Esophagus squamous epithelium (tissue), 5 donors: ENCODE measurements at places on chromosomes 4 and X. TPM values are rescaled to one million over a fixed set of nuclear protein-coding genes. Genes with fewer than 3 reads are reported as not detected.
A peak's percentile ranks its signal among the peaks of the same experiment; 100 is the strongest.

The MAGED4B gene
- 0.13 TPM for total RNA-seq

- no peaks in the 10 kb centered on the region for H3K36me3 ChIP-seq
- no peaks in the 10 kb centered on the region for H3K27me3 ChIP-seq
- H3K4me3 ChIP-seq, result no peak overlapping the region
- H3K27ac ChIP-seq, result no peak overlapping the region
- no peaks in the 10 kb centered on the region for H3K4me1 ChIP-seq
These were observed 68.6 kb downstream of the BMP15 start for GRCh38 chrX:50978920-50979682.

DNA sequence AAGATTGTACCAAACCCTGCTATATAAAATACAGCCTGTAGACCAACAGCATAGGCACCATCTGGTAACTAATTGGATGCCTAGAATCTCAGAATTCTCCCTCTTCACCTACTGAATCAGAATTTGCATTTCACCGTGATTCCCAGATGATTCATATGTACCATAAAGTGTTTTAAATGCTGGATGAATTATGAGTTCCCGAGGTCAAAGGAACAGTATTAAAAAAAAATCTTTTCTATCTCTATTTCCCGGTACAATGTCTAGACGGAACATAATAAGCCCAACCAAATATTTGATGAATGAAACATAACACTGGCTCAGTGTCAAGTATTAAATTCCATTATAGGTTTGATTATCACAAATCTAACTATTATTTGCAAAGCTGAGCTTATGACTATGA is 280.0 kb downstream of the ANKRD50 start:
- no peak for DNase-seq
- no peaks in the 10 kb centered on the region for H3K36me3 ChIP-seq
- H3K4me1 ChIP-seq, result peaks cover 35% of the 10 kb centered on the region
- no peaks in the 10 kb centered on the region for H3K27me3 ChIP-seq

- no peaks in the 10 kb centered on the region for H3K4me1 ChIP-seq
- no peaks in the 10 kb centered on the region for H3K36me3 ChIP-seq
- H3K27me3 ChIP-seq, result no peaks in the 10 kb centered on the region
- no peak overlapping the region for H3K4me3 ChIP-seq
- no peak for DNase-seq
- peak overlapping the region; percentile 41 for H3K27ac ChIP-seq
These were observed 420.8 kb upstream of the DIPK2B start for GRCh38 chrX:45621376-45622041.

- no peaks in the 10 kb centered on the region for H3K4me1 ChIP-seq
- no peaks in the 10 kb centered on the region for H3K36me3 ChIP-seq
- no peaks in the 10 kb centered on the region for H3K27me3 ChIP-seq
- no peak for DNase-seq
These were observed 100.0 kb downstream of the RELL1 start for GRCh38 chr4:37586194-37586593.

GRCh38 chr4:10119278-10119677 is 2.7 kb upstream of the WDR1 start:
- H3K27ac ChIP-seq, result no peak overlapping the region
- H3K36me3 ChIP-seq, result no peaks in the 10 kb centered on the region
- DNase-seq, result no peak

- no peak for DNase-seq
- no peaks in the 10 kb centered on the region for H3K27me3 ChIP-seq
- H3K27ac ChIP-seq, result no peak overlapping the region
- H3K36me3 ChIP-seq, result no peaks in the 10 kb centered on the region
- no peaks in the 10 kb centered on the region for H3K4me1 ChIP-seq
- no peak overlapping the region for H3K4me3 ChIP-seq
These were observed 177.2 kb downstream of the GABRG1 start for GRCh38 chr4:45946699-45947098.

DNA sequence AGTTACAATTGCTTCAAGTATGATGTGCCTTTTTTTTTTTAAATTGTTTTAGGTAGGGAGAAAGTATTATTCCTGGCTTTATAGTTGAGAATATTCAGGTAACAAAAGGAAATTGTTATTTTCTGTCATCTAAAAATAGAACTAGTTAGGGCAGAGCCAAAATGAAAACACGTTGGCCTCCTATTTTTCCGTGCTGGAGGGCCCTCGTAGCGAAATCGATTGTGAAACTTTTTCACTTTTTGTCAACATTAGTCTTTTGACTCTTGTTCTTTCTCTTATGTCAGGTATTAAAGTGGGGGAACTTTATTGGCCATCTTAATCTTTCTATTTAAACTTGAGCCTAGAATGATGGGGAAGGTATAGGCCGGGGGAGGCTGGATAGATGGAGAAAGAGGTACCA is 104.9 kb downstream of the ARHGAP10 start:
- DNase-seq, result no peak
- H3K27me3 ChIP-seq, result no peaks in the 10 kb centered on the region
- H3K36me3 ChIP-seq, result peaks cover 5% of the 10 kb centered on the region
- H3K4me3 ChIP-seq, result no peak overlapping the region

GRCh38 chr4:24570172-24570571 is 14.2 kb downstream of the DHX15 start:
- no peak for DNase-seq
- H3K4me3 ChIP-seq, result no peak overlapping the region
- H3K27ac ChIP-seq, result no peak overlapping the region
- H3K4me1 ChIP-seq, result no peaks in the 10 kb centered on the region

DNA sequence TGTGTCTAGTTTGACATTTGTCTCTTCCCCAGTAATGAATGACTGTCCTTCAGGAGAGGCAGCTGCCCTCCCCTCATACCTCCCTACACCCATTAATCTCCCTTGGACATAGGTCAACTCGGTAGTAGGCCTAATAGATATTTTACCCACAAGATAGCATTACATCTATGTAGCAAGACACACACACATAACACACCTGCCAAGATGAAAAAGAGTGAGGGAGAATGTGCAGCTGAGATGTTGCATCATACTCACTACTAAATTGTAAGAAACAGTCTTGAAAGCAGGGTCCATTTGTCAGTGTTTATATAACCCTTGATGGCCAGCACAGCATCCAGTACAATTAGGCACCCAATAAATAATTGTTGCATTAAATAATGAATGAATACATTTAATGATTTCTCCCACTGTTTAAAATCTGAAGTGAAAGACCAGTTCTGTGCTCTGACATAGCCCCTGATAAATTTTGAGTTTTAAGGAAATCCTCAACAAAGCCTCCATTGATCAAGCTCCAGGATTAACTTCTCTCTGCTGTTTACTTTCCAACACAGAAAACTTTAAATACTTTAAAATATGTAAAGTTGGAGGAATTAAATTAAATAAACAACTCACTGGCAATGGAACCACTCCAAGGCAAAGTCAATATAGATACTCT is 440.8 kb upstream of the RASGEF1B start:
- no peaks in the 10 kb centered on the region for H3K4me1 ChIP-seq
- H3K4me3 ChIP-seq, result no peak overlapping the region
- DNase-seq, result no peak

The BRCC3 gene
- 16.7 TPM for total RNA-seq

- no peak for DNase-seq
- H3K27me3 ChIP-seq, result no peaks in the 10 kb centered on the region
- peaks cover 32% of the 10 kb centered on the region for H3K4me1 ChIP-seq
- no peak overlapping the region for H3K4me3 ChIP-seq
- H3K36me3 ChIP-seq, result no peaks in the 10 kb centered on the region
- H3K27ac ChIP-seq, result no peak overlapping the region
These were observed 5.1 kb downstream of the MORF4L2 start for GRCh38 chrX:103681443-103681842.

GRCh38 chr4:147318586-147318985 is 162.3 kb upstream of the EDNRA start:
- H3K36me3 ChIP-seq, result no peaks in the 10 kb centered on the region
- H3K27ac ChIP-seq, result no peak overlapping the region
- no peaks in the 10 kb centered on the region for H3K4me1 ChIP-seq

DNA sequence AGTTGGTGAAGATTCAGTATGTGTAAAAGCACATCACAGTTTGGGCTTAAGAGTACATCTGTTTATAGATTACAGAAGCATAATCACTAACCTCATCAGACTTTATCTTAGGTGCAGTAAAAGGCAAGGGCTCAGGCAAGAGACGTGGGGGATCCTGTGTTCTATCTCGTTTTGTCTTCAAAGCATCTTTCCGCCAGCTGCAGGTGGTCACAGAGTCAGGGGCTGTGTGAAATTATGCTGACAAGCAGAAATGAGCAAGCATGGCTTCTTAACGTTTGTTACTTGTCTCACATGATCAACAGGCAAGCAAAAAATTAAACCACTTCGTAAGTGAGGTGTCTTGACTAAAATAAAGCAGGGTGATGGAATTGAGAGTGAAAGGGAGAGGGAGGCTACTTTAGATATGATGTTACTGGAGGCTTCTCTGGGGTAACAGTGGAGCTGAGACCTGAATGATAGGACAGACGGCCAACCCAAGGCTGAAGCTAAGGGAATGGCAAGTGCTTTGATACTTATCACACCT is 1.4 kb upstream of the TEC start:
- no peaks in the 10 kb centered on the region for H3K4me1 ChIP-seq
- peak overlapping the region; percentile 93 for H3K27ac ChIP-seq
- no peaks in the 10 kb centered on the region for H3K27me3 ChIP-seq
- no peak overlapping the region for H3K4me3 ChIP-seq

The RAI2 gene
- total RNA-seq, result 0.70 TPM

The NR3C2 gene
- total RNA-seq, result 1.2 TPM

GRCh38 chr4:121219227-121219626 is 55.1 kb upstream of the TNIP3 start:
- no peak overlapping the region for H3K4me3 ChIP-seq
- no peaks in the 10 kb centered on the region for H3K36me3 ChIP-seq
- no peak overlapping the region for H3K27ac ChIP-seq
- no peaks in the 10 kb centered on the region for H3K27me3 ChIP-seq

- no peaks in the 10 kb centered on the region for H3K27me3 ChIP-seq
- no peaks in the 10 kb centered on the region for H3K4me1 ChIP-seq
- no peak for DNase-seq
- H3K36me3 ChIP-seq, result no peaks in the 10 kb centered on the region
- H3K4me3 ChIP-seq, result no peak overlapping the region
These were observed 160.9 kb downstream of the GATB start for GRCh38 chr4:151599863-151600262.

The SOX3 gene
- not detected for total RNA-seq

GRCh38 chr4:170247596-170247995 is 157.8 kb upstream of the AADAT start:
- no peak for DNase-seq
- no peaks in the 10 kb centered on the region for H3K4me1 ChIP-seq
- H3K27ac ChIP-seq, result no peak overlapping the region
- no peaks in the 10 kb centered on the region for H3K27me3 ChIP-seq
- H3K4me3 ChIP-seq, result no peak overlapping the region

DNA sequence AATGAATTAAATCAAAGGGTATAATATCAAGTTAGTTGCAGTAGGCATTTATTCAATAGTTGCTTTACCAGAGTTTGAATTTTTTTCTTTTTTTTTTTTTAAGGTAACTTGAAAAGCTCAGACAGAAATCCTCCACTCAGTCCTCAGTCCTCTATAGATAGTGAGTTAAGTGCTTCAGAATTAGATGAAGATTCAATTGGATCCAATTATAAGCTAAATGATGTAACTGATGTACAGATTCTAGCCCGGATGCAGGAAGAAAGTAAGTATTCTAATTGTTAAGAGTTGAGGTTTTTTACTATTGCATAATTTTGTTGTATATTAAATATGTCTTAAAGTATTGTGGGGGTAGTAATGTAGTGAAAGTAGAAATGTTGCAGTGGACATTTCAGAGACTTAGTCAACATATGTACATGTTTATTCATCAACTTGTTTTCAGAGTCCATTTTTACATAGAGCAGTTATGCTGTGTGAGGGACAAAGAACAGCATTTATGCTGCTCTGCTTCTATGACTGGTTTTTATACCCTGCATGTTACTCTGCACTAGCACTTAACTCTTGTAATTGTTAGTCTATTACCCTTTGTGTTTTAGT is 38.4 kb downstream of the SLAIN2 start:
- no peak overlapping the region for H3K4me3 ChIP-seq
- peaks cover 55% of the 10 kb centered on the region for H3K36me3 ChIP-seq
- H3K27me3 ChIP-seq, result no peaks in the 10 kb centered on the region
- H3K27ac ChIP-seq, result no peak overlapping the region

DNA sequence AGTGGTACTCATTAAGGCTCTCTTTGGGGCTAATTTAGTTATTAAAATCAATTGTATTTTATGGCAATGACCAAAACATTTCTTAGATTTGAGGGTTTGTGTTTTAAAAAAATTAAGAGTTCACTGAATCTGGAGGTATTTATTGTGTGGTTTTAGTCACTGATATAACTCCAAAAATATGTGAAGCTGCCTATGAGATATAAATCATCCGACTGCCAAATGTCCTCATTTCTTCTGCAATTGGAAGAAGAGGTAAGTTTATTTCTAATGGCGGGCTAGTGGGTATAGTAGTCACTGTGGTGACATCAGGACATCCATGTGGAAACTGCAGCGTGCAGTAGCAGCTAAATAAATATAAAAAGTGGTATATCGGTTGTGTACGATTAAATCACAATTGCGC is 205.5 kb downstream of the MID1 start:
- no peaks in the 10 kb centered on the region for H3K27me3 ChIP-seq
- no peaks in the 10 kb centered on the region for H3K4me1 ChIP-seq
- no peak overlapping the region for H3K4me3 ChIP-seq
- no peak overlapping the region for H3K27ac ChIP-seq
- no peaks in the 10 kb centered on the region for H3K36me3 ChIP-seq
- DNase-seq, result no peak

- H3K4me3 ChIP-seq, result peak overlapping the region; percentile 82
- peaks cover 66% of the 10 kb centered on the region for H3K4me1 ChIP-seq
- no peaks in the 10 kb centered on the region for H3K27me3 ChIP-seq
- no peak for DNase-seq
- peak overlapping the region; percentile 95 for H3K27ac ChIP-seq
These were observed 763 bp downstream of the USP38 start for GRCh38 chr4:143185253-143186107.
